ENCODE measurements at places on chromosomes 3 and 15.
A peak's percentile ranks its signal among the peaks of the same experiment; 100 is the strongest.

- no peak for ATAC-seq
Measured at GRCh38 chr3:191397771-191398170, 63.2 kb upstream of the PYDC2 start.

GRCh38 chr3:17801131-17801530 is 58.7 kb upstream of the TBC1D5 start:
- no peak for ATAC-seq

DNA sequence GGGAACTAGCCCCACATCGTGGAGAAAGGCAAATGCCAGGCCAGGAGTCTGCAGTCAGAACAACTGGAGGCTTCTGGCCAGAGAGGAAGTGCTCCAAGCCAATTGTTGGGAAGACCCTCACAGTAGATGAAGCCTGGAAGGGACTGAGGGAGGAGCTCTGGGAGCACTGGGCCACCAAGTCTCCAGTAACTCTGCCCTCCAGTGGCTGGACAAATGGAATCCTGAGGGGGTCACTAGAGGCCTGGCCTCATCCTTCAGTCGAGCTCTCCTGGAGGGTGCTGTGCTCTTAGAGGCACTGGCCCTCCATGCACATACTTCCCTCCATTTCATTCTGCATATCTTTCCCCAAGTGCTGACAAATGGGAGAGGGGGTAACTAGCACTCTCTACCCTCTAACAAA is 103.0 kb downstream of the MYLK start:
- ATAC-seq, result no peak

DNA sequence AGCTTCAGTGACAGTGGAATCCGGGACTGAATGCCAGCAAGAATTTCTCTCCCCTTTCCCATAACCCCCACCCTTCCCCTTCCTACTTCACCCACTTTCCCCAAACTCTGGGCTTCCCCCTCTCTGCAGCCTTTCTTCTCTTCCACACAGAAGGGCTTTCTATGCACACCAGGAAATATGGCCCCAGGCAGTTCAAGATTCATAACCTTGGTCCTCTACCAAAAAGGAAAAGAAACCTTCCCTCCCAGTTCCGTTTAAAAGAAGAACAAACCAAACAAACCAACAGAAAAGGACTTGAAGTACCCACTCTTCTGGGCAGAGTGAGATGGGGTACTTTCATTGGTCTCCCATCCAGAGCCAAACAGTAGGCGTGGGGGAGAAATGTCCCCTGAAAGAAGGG is 68.8 kb upstream of the ABHD2 start:
- ATAC-seq, result no peak

DNA sequence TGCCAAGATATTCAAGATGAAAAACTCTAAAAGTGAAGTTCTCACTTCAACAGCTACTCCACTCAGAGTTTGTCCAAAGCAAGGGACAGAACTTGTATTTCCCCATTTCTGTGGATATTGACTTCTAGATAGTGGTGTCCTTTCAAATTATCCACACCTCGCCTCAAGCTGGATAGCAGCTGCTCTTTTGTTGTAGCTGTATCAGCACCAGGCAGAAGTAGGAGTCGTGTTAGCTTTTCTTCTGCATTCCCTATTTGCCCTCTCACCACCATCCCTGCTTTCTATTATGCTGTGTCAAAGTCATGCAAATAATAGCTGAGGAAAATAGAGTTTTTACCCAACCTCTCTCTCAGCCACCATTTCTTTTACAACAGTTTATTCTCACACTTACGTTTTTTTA is 303.8 kb downstream of the EPHA3 start:
- no peak for ATAC-seq

- no peak for ATAC-seq
Measured at GRCh38 chr15:100547961-100548360, 19.2 kb upstream of the CERS3 start.

GRCh38 chr3:52843108-52843865 is 8.5 kb upstream of the MUSTN1 start:
- ATAC-seq, result no peak

- ATAC-seq, result peak; percentile 42
Measured at GRCh38 chr3:47533481-47533880, 20.0 kb upstream of the ELP6 start.

DNA sequence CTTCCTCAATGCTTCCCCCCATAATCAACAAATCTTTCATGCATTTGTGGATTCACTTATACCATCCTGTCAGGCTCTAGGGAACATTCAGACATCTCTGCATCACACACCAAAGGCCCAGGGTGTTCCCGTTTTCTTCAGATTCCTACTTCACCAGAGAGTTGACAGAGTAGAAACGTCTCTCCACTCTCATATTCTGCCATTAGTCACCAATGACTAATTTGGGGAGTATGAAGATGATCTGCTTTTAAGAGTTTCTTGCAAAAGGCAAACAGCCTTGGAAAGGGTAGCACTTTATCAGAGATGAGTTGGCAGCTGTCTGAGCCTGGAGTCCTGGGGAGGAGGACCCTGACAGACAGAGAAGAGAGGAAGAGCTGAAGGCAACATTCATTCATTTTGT is 55.8 kb upstream of the DGKG start:
- ATAC-seq, result peak; percentile 79

DNA sequence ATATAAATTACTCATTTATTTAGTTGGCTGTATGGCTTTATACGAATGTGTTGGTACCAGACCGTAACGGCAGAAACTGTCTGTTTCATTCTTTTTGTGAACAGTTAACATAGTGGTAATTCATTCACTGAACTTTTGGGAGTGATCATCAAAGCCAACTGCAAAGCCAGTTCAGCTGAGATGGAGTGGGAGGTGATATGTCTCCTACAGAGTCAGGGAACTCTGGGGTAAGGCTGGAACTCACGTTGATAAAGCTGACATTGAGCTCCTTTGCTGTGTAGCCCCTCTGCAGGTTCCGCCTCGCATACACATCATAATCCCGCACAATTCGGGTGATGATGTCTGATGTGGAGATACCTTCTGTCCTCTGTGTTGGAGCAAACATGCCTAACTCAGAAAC is 25.4 kb downstream of the SLC51A start:
- no peak for ATAC-seq

DNA sequence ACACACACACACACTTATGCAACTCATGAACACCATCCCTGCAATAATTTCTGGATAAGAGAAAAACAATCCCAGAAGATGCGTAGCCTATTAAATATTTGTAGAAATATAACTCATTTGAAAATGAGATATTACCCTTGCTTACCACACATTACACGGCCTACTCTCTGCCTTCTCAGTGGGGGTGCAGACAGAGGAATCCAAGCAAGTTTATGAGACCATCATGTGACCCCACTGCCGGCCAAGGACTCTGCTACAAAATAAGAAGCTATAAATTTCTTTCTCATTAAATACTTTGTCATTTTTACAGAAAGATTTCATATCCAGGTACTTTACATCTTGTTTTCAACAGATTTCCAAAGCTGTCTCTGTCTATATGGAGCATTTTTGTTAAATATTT is 286.3 kb downstream of the ZNF385D start:
- ATAC-seq, result no peak

GRCh38 chr3:36650271-36650671 is 114.1 kb downstream of the DCLK3 start:
- ATAC-seq, result no peak

GRCh38 chr3:183980403-183980802 is 37.3 kb downstream of the ABCC5 start:
- ATAC-seq, result no peak

DNA sequence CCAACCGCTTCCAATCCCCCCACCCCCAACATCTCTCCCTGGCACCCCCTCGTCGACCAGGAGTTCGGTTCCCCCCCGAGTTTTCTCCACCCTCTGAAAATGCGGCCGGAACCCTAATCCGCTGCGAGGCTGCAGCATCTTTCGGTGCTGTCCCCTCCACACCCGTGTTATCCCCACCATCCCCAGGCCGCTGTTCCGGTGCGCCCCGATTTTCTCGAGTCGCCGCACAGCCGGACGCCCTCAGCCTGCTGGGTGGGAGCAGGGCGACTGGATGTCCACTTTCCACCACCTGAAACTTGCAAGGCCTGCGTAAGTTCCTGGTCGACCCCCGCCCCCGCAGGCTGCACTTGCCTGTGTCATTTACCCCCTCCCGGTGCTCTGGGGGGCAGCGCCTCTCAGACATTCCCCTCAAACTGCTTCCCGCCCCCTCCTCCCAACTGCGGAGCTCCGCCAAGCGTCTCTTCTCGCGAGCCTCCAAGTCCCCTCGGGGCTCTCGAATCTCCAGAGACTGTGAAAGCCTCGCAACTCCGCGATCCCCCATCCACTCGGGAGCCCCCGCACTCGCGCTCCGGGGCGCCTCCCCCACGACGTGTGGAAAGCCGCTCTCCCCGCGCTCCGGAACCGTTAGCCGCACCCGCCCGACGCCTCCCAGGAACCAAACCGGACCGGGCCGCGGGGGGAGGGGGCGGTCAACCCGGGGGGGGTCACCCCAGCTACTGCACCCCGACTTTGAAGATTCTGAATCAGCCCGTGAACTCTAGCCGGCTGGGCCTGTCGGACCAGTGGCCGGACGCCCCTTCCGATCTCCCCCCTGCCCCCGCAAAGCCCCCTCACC is 566 bp downstream of the ETV5 start:
- ATAC-seq, result no peak

GRCh38 chr3:49930168-49930690 is 618 bp upstream of the MON1A start:
- no peak for ATAC-seq

- ATAC-seq, result no peak
Measured at GRCh38 chr3:31094048-31094447, 199.6 kb upstream of the GADL1 start.

DNA sequence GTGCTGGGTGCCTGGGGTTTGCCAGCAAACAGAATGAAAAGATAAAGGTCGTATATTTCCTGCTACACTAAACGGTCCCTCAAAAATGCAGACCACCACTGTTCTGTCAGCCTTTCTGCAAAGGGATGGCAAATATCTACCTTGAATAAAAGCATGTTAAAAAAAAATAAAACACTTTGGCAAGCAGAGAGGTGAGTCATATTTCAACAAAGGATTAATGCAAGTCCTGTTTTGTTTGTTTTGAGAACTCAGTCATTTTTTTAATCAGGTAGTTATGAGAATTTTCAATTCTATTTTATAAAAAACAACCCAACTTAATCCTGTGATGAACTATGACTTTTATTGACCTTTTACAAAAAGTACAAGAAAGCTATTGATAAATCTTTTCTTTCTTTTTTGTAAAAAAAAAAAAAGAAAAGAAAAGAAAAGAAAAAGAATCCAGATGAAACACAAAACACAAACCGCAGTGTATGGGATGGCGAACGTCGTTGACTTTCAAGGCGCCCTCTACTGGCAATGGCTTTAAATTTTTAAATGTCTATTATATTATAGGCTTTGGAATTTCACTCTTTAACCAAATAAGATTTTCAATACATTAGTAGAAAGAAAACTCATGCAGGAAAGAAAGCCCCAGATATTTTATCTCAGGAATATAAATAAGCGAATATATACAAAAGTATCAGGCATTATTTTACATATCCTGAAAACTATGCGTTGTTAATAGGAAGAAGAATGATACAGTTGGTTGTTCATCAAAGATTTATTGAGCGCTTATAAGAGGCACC is 87.8 kb downstream of the NCEH1 start:
- ATAC-seq, result peak; percentile 51

DNA sequence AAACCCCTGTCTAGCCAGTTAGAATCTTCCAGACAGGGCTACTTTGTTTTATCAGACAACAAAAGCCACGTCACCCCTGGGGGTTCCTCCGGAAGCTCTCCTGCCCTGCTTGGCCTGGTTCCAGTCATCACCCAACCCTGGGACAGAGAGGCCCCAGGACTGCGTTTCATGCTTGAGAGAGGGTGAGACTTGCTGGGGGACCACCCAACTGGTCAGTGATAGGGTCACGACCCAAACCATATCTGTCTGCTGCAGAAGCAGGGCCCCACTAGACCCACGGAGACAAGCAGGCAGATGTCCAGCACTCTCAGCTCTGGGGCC is 1.2 kb downstream of the NT5DC2 start:
- ATAC-seq, result no peak

DNA sequence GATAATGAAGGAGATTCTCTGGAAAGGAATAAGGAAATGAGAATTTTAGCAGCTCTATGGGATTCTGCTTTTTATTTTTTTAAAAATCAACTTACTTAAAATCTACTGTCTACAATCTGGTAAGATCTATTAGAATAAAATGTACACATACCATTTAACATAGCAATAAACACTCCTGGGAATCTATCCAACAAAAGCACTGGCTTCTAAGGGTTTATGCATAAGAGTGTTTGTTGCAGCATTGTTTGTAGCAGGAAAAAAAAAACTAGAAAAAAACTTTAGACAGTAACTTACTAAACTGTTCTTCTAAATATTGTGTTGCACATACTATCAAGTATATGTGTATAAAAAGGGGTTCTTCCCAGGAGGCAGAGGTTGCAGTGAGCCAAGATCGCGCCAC is 15.7 kb upstream of the RBP1 start:
- ATAC-seq, result no peak

DNA sequence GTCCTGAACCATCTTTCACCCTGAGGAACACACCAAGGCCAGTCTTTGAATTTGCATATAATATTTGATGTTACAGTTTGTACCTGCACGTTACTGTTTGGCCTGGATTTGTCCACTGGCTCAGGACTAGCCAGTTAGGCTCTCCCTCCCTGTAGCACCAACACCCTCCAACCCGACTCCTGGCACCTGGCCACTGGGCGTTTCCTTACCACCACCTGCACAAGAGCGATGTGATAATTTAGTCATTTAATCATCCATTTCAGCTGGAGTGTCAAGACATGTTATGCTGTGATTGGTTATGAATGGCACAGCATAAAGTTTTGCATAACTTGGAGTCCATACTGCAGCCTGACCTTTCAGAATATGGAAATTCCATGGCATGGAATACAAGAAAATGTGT is 242.4 kb downstream of the KCNMB2 start:
- no peak for ATAC-seq

- peak; percentile 58 for ATAC-seq
Measured at GRCh38 chr3:184710870-184711492, 883 bp downstream of the MAGEF1 start.

GRCh38 chr3:172707967-172708366 is 2.9 kb downstream of the NCEH1 start:
- no peak for ATAC-seq

DNA sequence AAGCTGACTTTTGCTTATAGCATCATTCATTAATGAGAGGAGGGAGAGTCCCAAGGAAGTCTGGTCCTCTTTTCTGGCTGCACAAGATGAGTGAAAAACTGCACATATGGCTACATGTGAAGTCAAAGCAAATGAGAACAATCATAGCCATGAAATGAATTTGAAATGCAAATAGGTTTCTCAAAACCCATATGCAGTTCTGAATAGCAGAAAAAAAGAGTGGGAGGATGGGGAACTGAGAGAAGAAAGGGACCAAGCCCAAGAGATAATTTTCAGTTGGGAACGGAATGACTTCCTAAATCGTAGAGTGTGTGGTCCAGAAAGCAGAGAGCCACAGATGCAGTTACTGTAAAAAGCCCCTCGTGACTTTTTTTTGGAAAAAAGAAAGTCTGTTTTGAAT is 66.3 kb downstream of the GTPBP8 start:
- peak; percentile 76 for ATAC-seq

Data from activated T-helper 17 cell treated with anti-CD3 and anti-CD28 coated beads, Interleukin-2, amount 50 U/mL, for 72 hours (primary cell).